Activated T-cell treated with anti-CD3 and anti-CD28 coated beads for 24 hours (primary cell): ENCODE measurements at places on chromosomes 7 and 10.

DNA sequence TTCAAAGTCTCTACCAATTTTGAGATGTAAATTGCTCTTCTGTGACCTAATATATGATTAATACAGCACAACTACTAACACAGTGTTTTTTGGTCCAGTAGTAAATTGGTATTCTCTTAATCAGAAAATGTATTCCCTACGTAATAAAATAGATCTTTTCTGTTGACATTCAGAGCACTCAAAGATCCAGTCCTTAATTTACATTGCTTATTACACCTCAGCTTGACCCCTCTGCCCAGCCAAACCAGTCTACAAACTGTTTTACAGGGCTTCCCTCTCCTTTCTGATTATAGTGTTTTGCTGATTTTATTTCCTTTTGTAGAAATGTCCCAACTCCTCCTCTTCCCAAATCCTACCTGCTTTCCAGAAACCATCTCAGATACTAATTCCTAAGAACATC, 293.4 kb downstream of the PRKG1 start:
- no peak for DNase-seq

DNA sequence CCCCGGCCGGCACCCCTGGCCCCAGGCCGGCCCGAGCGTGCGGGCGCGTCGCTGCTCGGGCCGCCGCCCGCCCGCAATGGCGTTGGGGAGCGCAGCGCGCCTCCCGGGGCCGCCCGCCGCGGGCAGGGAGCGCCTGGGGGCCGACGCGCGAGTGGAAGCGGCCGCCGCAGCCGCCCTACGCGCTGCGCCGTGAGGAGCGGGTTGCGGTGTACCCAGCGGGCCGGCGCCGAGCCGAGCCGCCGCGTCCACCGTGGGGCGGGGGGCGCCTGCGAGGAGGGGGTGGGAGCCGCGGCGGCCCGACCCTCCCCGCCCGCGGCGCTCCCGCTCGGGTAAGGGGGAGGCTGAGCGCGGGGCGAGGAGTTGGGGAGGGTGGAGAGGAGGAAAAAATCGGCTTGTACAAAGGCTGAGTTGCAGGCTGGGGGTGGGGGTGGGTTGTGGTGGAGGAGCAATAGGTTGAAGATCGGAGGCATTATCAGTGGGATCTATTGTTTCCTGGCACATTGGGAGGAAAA, 473 bp downstream of the PPP1R9A start:
- no peak for DNase-seq

- DNase-seq = no peak
These were observed 39.3 kb downstream of the LRRC18 start for GRCh38 chr10:48900371-48900801.

GRCh38 chr7:2301511-2301863, 12.8 kb downstream of the SNX8 start:
- no peak for DNase-seq

- no peak for DNase-seq
These were observed 745.8 kb downstream of the SUGCT start for GRCh38 chr7:40880581-40880980.

- no peak for DNase-seq
These were observed 34.5 kb downstream of the LYZL1 start for GRCh38 chr10:29323367-29323766.

GRCh38 chr10:11141571-11142091, 124.0 kb downstream of the CELF2 start:
- DNase-seq = no peak

- DNase-seq = no peak
These were observed 592.9 kb upstream of the C7orf33 start for GRCh38 chr7:147997636-147998035.
